SK-MEL-5 (cell line): ENCODE measurements at places on chromosomes 1 and 21. TPM values are rescaled to one million over a fixed set of nuclear protein-coding genes. Genes with fewer than 3 reads are reported as not detected.
A peak's percentile ranks its signal among the peaks of the same experiment; 100 is the strongest.

The RBM11 gene
- 1.6 and 2.0 TPM in 2 replicates for total RNA-seq

The LENEP gene
- total RNA-seq: 0.48 and 1.2 TPM in 2 replicates

The VSIG8 gene
- total RNA-seq: not detected in 2 replicates

The YOD1 gene
- 9.2 and 9.4 TPM in 2 replicates for total RNA-seq

GRCh38 chr1:38101037-38101785 lies 54.6 kb upstream of the POU3F1 start:
- no peak for DNase-seq

DNA sequence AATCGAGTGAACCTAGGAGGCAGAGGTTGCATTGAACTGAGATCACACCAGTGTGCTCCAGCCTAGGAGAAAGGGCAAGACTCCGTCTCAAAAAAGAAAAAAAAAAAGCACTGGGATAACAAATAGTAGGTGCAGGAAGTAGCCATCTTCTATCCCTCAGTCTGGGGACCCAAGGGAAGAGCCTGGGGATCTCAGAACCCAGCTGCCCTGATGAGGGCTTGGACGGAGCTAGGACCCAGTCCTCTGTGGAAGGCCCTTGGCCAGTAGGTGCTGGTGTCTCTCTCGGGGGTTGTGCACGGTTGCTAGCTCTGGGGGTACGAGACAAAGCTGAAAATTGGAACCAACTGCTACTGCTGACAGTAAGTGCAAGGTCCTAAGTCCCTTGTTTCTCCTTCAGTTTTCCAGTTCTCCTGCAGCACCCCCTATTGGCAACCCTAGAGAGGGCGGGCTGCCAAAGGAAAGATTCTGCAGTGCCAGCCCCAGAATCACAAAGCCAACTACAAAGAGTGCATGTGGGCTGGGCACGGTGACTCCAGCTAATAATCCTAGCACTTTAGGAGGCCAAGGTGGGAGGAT lies 57.6 kb upstream of the KIF1B start:
- peak; percentile 71 for DNase-seq

GRCh38 chr1:223084464-223084866 lies 58.6 kb downstream of the TLR5 start:
- no peak for DNase-seq

DNA sequence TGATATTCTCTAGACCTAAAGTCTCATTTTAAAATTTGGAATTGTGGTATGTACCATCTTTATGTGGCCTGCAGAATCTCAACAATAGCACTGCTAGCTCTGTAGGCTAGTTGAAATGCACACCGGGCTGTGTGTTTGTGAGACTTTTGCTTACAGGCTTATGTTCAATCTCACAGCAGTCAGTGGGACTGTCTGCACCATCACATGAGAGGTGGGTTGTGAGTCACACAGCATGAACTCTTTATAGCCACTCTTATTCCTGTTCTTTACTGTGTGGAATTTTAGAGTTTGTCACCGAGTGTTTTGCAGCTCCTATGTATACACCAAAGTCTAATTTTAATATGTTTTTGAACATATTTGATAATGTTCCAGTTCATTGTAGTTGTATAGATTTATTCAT lies 74.6 kb downstream of the RASAL2 start:
- DNase-seq: peak; percentile 85

GRCh38 chr1:24233684-24234600 lies 46.9 kb upstream of the IFNLR1 start:
- no peak for DNase-seq

DNA sequence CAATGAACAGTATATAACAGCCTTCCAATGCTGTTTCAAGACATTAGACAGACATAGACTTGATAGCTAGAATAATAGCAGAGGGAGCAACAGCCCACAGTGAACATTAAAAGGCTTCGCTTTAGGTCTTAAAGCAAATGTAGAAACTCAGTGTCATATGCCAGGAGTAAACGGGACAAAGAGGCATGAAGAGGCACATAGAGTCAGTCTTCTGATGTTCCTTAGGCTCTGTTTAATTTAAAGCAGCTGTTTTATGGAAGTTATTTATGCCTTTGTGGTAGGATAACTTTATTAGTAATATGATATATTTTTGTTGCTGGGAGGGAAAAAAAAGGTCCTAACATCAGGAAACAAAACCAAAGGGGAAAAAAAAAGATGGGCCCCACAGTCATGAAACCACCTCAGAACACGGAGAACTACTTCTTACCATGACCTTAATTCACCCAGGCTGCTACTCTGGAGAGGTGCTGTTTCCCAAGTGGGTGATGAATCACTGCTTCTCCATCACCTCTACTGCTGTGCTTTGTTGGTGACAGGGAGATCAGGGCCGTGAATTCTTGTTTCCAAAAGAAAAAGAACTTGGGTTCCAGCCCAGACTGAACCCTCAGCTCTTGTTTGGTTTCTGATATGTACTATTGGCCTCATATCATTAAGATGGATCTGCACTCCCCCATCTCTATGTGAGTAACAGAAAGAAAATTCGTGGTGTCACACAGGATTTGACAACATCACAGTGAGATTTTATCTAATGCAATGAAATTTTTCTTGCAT lies 616.9 kb downstream of the KIF26B start:
- no peak for DNase-seq

- DNase-seq: no peak
Observed at GRCh38 chr1:56175211-56175610, 404.2 kb downstream of the PLPP3 start.

GRCh38 chr1:220734571-220735326 lies 13.4 kb upstream of the MTARC2 start:
- no peak for DNase-seq

DNA sequence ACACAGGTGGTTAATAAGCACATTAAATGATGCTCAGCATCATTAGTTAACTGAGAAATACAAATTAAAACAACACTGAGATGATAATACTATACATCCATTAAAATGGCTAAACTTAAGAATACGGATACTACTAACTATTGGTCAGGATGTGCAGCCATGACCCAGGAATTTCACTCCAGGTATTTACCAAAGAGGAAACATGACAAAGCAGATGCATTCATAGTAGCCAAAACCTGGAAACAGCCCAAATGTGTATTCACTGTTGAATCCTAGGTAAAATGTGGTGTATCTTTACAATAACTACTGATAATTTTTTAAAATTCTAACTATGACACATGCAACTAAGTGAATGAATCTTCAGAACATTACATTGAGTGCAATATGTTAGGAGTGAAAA lies 73.0 kb downstream of the PTPRC start:
- DNase-seq: no peak

DNA sequence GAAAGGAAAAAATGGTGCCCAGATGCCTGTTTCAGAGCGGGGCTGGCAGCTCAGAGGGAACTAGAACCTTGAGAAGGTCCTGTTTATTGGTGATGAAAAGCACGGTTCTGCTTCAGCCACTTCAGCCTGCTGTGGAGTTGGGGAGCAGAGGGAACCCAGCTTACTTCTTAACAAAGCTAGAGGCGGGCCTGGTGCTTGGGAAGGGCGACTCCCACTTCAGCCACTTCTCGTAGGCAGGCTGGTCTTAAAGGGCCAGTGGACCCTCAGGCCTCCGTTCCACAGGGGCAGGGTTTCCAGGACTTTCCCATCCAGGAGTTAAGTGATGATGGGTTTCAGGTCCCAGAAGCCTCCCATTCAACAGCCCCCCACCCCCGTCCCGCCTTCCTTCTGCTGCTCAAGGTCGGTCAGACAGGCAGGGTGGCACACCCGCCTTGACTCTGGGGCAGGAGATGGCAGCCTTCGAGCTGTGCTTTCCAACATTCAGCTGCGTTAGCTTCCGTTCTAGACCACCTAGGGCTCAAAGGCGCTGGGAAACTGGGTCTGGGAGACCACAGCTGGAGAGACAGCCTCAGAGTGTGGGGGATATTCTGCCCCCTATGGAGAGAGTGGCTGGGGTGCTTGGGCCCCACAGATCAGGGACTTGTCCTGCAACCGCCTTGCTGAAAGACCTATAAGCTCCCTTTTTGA lies 3.4 kb downstream of the RUNX3 start:
- DNase-seq: peak; percentile 53

- DNase-seq: no peak
Observed at GRCh38 chr1:85339089-85339488, 62.7 kb upstream of the BCL10 start.

DNA sequence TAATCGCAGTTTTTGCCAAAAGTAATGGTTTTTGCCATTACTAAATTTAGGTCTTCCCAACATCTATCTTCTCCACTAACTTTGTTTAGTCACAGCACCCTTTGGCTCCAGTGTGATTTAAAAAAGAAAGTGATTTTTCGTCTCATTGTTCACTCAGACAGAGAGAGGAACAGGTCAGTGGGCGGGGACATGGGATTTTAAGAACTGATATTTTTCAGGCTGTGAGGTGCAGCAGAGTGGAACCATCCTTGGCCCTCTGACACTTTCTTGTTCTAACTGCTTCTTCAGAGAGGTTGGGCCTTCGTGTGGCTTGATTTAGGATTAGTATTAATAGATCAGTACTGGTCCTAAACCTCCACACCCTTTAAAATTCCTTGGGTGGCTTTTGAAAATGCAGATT lies 38.8 kb downstream of the CASQ2 start:
- DNase-seq: no peak

DNA sequence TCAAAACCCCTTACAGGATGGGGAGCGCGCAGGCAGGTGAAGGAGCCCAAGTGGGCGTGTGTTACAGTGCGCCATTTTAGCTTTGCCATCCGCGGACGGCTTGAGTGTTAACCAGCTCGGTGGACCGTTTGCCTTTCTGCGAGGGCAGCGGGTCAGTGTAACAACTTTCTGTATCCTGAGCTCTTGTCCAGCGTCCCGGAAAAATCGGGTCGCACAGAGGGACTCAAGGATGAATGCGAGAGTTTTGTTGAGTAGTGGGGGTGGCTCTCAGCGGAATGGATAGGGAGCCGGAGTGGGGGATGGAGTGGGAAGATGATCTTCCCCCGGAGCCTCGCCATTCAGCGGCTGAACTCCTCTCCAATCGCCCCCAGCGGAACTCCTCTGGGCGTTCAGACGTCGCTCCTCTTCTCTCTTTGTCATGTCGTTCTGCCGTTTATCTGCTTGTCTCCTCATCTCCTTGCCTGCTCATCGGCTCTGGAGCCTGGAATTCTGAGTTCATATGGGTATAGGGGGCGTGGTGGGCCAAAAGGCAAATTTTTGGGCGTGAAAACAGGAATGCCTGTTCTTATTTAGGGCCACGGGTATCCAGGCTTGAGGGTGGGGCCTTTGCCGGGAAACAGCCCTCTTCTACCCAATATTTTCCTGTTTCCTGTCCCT lies 295.4 kb downstream of the CTH start:
- DNase-seq: no peak

- no peak for DNase-seq
Observed at GRCh38 chr1:85597709-85598108, 17.1 kb downstream of the CCN1 start.

GRCh38 chr1:67824766-67825165 lies 8.5 kb downstream of the GNG12 start:
- no peak for DNase-seq

GRCh38 chr1:164466001-164466421 lies 93.0 kb upstream of the PBX1 start:
- DNase-seq: no peak

- no peak for DNase-seq
Observed at GRCh38 chr1:247865416-247865815, 8.4 kb downstream of the TRIM58 start.

- peak; percentile 10 for DNase-seq
Observed at GRCh38 chr1:63323865-63324778, 1.8 kb downstream of the FOXD3 start.

GRCh38 chr1:228478912-228479711 lies 8.1 kb upstream of the RNF187 start:
- DNase-seq: no peak

DNA sequence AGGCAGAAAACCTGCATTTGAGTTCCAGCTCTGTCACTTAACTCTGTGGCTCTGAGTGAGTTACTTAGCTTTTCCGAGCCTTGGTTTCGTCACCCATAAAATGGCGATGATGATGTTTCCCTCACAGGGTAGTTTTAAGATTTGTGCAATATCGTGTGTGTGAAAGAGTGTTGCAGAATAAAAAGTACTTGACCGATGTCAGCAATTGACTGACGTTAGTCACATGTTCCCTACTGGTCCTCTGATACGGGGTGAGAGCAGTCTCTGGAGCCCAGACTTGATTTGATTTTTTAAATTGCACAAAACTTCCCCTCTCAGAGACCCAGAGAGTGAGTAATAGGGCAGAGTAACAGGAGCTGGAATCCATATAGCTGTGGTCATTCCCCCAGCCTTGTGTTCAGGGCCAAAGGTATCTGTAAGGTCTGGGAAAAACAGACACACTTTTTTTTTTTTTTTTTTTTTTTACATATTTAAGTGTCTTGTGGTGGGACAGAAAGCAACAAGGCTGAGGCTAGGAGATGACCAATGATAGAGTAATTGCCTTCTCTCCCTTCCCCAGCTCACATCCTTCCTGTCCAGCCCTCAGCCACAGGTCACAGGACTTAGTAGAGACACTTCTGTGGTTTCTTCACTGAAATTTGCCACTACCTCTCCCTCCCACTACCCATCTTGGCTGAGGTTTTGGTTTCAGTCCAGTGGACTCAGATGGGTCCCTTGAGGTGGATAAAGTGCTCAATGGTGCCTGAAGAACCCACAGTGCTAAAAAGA lies 2.0 kb downstream of the FCER1G start:
- peak; percentile 63 for DNase-seq

GRCh38 chr1:107777664-107778047 lies 187.3 kb downstream of the VAV3 start:
- DNase-seq: no peak

- DNase-seq: no peak
Observed at GRCh38 chr1:232344791-232345399, 285.0 kb downstream of the SIPA1L2 start.

DNA sequence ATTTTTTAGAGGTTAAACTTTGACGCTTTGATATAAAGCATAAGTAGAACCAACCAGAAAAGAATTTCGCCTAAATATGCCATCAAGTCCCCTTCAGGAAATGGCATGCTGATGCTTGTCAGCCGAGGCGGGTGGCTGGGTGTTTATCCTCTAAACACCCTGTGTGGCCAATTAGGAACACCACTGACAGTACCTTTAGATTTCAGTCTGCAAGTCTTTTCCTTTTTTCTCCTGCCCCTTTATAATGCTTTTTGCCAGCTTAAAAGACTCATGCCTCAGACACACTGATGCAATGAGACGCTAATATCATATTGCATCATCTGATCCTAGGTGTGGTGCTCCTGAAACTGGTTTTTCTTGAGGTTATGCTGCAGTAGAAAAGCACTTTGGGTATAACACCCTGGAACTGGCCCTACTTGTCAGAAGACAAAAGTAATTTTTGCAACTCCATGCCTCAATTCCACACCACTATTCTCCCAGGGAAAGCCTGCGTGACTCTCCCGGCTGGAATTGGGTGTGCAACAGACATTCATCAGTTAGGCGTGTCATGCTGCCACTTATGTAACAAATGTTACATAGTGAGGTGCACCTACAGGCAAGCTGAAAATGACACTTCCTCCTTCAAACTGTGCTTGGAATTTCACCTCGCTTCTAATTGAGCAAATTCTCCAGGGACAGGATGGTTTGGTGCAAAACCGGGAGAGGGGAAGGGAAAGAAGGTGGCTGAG lies 2.0 kb upstream of the RCC2 start:
- no peak for DNase-seq

GRCh38 chr1:191970116-191970515 lies 188.1 kb upstream of the RGS18 start:
- DNase-seq: no peak
